ENCODE measurements at places on chromosomes 16 and 17.

DNA sequence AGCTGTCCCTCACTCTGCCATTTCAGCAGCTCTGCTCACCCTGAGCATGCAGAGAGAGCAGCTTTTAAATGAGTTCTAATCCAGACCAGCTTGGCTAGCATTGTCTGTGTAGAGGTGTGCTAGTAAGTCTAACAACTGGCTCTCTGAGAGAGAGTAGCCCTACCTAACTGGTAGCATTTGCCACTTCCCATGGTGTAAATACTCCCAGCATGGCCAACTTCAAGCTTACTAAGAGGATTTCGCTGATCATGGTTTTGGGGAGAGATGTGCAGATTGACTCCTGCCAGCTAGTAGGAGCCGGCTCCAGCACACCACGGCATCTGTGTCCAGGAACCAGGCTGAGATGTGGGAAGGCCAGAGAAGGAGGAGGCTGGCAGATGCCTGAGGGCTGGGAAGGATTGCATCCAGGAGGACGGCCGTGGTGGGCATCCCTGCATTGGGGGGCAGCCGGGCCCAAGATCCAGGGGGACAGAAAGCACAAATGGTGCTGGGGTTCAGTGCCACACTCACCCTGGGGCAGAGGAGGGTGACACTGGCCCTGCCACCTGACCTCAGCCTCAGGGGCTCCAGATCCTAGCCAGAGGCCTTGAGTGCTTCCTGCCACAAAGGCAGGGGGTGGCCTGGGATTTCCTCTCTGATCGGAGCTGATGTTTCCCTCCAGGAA is 394.9 kb upstream of the TNRC6C start:
- DNase-seq, result no peak

DNA sequence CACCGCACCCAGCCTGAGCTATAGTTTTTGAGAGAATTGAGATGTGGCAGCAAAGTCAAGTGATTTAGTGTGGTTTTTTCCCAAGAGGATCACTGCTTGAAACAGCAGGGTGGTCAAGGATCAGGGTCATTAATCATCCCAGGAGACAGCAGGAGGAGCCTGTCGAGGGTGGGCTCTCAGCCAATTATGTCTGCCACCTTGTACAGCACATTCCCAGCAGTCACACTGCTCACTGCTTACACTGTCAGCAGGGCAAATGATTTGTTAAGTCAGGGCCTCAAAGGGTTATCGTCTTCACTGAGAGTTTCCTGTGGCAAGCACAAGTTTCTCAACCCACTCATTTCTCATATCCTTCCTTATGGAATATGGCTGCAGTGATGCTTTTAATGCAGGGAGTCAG is 13.2 kb downstream of the B3GNT9 start:
- DNase-seq, result no peak

- no peak for DNase-seq
These were observed 12.0 kb downstream of the GALK1 start for GRCh38 chr17:75752802-75753513.

DNA sequence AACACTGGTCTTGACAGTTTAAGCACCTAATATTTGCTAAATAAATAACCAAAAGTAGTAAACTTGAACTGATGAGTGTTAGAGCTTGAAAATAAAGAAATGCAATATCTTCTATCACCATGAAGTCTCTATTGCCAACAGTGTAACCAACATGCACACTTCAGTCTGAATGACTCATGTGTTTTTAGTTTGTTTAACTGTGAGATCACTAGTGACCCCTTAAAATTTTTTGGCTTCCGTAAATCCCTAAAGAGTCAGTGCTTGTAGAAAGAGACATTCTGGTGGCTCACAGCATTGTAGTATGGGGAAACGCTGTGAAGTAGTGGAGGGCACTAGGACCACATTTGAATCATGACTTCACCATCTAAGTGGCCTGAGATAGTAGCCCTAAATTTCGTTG is 341.1 kb downstream of the PMP22 start:
- DNase-seq, result no peak

- DNase-seq, result no peak
These were observed 1.6 kb upstream of the GAST start for GRCh38 chr17:41710472-41711090.

GRCh38 chr17:61402978-61403800 is 3.5 kb downstream of the TBX2 start:
- no peak for DNase-seq

- no peak for DNase-seq
These were observed 53.2 kb downstream of the NDEL1 start for GRCh38 chr17:8488901-8489300.

GRCh38 chr17:6420173-6420641 is 14.7 kb downstream of the AIPL1 start:
- no peak for DNase-seq

DNA sequence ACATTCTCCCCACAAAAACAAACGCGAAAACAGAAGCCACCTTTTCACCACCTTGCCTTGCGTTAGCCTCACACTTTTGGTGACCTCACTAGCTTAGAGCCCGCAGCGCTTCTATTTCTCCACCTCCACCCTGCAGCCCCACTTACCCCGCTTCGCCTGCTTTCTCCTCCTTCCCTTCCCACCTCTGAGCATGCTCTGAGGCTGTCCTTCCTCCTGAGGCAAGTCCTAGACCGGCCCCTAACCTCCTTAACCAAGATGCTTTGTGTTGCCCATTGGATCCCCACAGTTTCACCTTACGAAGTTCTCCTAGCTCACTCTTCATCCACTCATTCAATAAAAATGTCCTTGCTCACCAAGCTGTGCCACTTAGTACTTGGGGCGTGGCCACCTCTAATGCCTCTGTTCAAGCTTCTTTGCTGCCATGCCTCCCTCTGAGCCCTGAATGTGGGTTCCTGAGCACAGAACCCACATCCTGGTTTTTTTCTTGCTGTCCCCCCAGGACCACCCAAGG is 1.3 kb downstream of the GNGT2 start:
- DNase-seq, result no peak

DNA sequence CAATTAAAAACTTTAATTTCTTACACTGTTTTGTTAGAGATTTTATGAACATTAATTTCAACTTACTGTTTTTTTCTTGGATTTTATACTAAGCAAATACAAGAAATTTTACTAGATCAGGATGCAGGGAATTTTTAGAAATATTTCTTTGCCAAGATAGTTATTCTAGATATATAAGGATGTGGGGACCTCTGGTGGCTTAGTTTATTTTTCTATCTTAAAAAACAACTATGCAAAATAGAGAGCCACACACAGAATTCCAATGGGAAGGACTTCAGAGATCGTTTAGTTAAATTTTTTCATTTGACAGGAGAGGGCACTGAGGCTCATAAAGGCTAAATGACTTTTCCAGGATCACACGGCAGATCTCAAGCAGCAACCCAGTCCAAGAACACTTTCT is 23.0 kb upstream of the CAPNS2 start:
- DNase-seq, result no peak

DNA sequence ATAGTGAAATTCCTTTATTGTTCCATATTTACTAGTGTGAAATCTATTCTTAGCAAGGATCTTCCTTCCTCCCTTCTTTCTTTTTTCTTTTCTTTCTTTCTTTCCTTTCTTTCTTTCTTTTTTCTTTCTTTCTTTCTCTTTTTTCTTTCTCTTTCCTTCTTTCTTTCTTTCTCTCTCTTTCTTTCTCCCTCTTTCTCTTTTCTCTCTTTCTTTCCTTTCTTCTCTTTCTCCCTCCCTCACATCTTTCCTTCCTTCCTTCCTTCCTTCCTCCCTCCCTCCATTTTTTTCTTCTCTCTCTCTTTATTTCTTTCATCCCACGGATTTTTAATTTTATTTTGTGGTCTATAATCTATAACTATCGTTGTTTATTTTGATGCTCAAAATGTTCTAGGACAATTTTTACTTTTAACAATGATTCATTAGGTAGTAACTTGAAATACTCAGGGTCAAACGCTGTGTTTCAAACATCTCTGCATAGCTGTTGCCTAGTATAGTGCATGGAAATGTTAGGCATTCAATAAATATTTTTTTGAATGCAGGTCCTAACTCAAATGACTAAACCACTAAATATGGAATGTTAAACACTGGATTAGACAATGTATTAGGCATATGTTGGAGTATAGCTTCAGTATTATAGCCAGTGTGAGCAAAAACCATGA is 178.3 kb downstream of the MAP2K6 start:
- DNase-seq, result no peak

DNA sequence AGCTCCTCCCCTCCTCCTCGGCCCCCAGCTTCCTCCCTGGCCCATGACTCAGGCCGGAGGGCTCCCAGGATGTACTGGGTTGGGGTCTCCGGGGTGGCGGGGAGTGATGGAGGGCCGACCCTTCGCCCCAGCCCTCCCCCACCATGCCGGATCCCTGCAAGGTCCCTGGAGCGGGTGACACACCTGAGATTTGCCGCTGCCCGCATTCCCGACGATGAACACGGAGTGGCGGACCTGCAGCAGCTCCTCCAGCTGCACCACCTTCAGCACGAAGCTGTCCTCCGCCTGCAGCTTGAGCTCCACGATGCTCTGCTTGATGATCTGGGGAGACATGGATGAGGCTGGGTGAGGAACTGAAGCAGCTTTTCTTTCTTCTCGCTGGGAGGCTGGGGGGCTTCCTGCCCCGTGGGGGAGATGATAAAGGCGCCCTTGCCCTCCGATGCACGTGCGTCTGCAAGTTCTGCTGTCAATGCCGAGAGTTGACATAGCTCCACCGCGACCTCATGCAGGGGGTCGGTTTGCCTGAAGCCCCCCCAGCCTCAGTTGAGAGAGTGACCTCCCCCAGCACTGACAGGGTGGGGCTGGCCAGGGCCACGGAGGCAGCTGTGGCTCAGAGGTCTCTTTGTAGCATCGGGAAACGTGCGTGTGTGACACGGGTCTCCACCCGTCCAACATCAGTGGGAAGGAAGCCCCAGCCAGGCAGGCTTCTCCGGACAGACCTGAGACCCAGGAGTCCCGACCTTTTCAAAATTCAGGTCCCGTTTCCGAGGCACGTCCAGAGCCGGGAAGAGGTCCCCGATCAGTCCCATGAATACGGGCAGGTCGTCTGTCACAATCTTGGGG is 83.1 kb downstream of the DNAH17 start:
- DNase-seq, result no peak

DNA sequence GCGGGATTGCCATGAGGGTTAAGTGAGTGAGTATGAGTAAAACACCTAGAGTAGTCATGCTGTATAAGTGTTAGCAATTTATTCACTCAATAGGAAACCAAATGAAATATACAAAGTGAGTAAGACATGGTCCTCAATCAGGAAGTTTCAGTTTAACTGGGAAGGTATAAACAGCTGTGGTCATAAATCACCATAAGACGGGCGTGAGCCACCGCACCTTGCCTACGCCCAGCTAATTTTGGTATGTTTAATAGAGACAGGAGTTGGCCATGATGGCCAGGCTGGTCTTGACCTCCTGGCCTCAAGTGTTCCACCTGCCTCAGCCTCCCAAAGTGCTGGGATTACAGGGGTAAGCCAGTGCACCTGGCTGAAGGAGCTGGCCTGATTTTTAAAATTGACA is 27.0 kb downstream of the RNF135 start:
- DNase-seq, result no peak

GRCh38 chr16:81717662-81718189 is 61.4 kb upstream of the PLCG2 start:
- no peak for DNase-seq

DNA sequence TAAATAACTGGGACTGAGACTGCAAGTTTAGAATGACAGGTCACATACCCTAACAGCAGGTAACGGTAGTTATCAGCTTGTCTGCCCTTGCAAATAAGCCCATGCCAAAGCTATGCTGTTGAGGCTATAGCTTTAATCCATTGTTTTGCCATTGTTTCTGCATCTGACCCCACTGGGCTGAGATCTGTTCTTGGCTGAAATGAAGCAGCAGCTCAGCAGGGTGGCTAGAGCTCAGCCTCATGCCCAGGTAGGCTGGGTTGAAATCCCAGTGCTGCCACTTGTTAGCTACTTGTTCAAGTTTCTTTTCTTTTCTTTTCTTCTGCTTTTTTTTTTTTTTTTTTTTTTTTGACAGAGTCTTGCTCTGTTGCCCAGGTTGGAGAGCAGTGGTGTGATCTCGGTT is 40.1 kb downstream of the NKD1 start:
- DNase-seq, result no peak

DNA sequence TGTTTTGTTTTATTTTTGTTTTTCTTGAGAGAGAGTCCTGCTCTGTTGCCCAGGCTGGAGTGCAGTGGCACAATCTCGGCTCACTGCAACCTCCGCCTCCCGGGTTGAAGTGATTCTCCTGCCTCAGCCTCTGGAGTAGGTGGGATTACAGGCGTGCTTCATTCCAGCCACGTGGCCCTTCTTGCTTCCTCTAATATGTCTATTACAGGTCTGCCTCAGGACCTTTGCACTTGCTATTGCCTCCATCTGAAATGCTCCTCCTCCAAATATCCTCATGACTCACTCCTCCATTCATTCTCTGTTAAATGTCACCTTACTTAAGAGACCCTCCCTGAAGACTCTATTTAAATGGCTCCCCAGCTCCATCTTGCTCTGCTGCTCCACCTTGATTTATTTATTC is 39.0 kb downstream of the LYRM9 start:
- DNase-seq, result no peak

GRCh38 chr17:21125862-21126261 is 902 bp upstream of the DHRS7B start:
- no peak for DNase-seq

DNA sequence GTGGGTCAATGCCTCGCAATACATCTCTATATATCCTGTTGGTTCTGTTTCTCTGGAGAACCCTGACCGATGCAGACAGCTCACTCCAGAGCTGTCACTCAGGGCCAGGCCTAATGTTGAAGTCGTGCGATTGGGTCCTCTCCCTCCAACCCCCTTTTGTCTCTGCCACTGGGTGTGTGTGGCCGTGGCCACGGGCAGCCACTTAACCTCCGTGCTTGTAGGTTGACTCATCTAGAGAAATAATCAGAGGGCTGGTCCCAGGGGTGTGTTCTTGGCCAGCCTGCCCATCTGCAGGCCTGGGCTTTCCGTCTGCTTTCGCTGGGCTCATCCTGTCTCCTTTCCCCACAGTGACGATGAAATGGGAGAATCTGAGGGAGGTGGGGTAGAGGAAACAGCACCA is 7.4 kb downstream of the ADAD2 start:
- no peak for DNase-seq

GRCh38 chr17:61289408-61290385 is 109.9 kb upstream of the TBX2 start:
- DNase-seq, result no peak

- DNase-seq, result no peak
These were observed 9.8 kb downstream of the MSRB1 start for GRCh38 chr16:1933097-1933661.

- DNase-seq, result no peak
These were observed 242.8 kb upstream of the PSMD7 start for GRCh38 chr16:74053826-74054225.
